ENCODE measurements at places on chromosomes 5 and 9.

GRCh38 chr5:149205625-149206523 is 64.6 kb downstream of the ABLIM3 start:
- DNase-seq, result no peak

DNA sequence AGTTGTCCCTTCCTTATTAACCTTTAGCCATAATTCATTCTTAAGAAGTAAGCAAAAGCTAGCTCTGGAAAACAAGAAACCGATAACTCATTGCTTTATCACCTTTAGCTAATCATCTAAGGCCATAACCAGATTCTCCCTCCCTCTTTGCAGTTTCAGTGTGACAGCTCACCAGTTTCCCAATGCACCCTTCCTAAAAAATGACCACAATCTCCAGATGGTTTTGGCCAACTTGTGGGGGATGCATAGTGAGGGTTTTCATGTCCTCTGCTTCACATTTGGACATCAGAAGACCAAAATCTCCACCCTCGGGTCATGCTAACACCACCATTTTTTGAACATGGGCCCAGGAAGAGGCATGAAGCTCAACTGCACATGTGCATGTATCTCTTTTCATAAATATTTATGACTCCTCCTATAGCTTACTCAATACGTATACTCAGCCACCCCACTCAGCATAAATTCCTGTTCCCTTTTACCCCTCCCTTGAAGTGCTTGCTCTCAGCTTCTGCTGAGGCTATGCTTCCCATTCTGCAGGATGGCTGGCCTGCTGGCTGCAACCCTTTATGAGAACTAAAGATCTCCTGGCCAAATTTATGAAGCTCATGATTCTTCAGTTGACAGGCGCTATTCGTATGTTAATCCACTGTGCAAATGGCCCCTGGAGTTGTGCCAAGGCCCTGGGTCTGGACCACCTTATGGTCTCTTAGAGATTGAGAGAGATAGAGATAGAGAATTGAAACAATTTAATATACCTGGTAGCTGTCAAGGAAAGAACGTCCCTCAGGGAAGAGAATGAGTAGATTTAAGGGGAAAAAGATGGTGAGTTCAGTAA is 14.8 kb downstream of the PPP3R2 start:
- no peak for DNase-seq

- no peak for DNase-seq
Observed at GRCh38 chr9:105968811-105969466, 274.6 kb downstream of the TMEM38B start.

- DNase-seq, result no peak
Observed at GRCh38 chr9:133258061-133259015, 16.7 kb downstream of the ABO start.

DNA sequence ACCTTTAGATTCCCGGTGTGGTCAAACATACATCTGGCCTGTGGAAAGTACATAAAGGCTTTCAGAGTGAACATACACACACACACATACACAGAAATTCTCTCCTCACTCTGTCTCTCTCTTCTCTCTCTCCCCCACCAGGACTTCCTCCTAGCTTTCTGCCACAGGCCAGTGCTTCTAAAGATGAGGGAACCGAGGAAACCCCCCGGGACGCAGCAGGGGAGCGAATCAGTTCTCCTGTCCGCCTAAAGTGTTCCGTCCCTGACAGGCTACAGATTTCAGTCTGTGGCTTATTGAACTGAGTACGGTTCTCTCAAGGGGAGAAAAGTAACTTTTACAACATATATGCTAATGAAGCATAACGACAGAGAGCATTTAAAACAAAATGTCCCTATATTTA is 75.8 kb downstream of the MED27 start:
- DNase-seq, result no peak

DNA sequence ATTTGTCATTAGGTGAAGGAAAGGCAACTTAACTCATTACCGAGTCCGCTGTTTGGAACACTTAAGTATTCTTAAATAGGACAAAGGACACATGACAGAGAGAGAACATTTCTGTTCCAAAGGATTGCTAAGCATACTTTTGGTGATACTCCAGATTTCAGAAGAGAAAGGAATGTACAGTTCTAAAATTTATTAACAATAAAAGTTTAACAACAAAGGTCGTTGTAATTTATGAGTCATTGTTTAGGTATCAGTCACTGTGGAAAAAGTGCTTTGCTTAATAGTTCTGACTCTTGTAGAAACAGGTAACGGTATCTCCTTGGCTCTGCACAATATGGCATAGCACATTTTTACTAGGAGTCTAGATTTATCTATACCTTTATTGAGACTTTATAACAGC is 36.3 kb upstream of the PAM start:
- no peak for DNase-seq

- DNase-seq, result no peak
Observed at GRCh38 chr5:179211631-179212030, 133.6 kb downstream of the ADAMTS2 start.

DNA sequence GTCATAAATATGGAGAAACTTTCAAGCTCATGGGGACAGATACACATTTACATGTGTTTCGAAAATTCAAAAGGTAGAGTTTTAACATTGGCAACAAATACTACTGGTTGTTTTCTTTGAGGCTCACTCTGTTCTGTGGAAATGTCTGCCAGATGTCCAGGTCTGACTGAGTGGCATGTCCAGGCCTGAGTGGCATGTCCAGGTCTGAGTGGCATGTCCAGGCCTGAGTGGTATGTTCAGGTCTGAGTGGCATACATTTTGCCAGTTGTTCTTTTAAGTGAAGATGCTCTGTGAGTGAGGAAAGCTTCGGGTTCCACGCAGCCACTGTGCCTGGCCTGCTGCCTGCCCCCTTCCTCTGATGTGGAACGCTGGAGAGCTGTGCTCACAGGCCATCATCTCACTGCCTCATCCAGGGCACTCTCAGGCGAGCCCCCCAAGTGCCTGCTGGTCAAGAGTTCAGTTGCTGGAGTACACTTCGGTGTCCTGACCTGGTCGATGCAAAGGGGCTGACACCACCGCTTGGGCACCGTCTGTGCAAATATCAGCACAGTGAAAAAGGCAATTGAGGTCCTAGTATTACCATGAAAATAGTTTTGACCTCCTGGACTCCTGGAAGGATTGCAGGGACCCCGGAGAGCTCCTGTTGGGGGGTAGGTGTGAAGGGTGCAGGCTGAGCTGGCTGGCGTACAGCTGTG is 89.9 kb downstream of the EHMT1 start:
- no peak for DNase-seq

DNA sequence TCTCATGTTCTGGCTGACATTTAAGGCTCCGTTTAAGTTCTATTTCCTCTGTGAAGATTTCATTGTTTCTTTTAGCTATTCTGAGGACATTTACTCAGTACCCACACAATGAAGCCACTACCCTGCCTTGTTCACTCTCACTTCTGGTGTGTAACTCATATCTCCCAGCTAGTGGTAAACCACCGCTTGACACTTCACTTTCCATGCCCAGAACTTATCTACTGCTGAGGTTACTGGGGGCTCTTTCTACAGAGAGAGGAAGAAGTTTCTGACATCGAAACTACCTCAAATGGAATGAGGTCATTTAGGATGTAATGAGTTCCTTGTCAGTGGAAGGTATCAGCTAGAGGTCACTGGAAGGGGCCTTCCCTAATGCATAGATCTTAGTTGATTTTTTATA is 501.5 kb downstream of the DMAC1 start:
- no peak for DNase-seq

DNA sequence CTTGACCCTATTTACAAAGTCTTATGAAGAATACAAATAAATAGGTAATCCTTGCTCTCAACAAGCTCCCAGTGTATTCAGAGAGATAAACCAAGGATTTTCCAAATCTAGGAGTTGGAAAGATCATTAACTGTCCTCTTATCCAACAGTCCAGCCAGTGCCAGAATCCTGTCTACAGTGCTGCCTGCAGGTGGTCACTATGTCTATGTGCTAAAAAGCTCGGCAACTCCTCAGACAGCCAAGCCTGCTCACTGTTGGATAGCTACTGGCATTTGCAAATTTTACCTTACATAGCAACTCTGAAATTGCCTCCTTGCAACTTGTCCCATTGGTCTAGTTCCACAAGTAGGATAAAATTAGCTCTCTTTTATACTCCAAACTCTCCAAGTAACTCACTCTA is 187.4 kb downstream of the DCP2 start:
- DNase-seq, result no peak

- no peak for DNase-seq
Observed at GRCh38 chr5:138538943-138539627, 4.0 kb downstream of the ETF1 start.

DNA sequence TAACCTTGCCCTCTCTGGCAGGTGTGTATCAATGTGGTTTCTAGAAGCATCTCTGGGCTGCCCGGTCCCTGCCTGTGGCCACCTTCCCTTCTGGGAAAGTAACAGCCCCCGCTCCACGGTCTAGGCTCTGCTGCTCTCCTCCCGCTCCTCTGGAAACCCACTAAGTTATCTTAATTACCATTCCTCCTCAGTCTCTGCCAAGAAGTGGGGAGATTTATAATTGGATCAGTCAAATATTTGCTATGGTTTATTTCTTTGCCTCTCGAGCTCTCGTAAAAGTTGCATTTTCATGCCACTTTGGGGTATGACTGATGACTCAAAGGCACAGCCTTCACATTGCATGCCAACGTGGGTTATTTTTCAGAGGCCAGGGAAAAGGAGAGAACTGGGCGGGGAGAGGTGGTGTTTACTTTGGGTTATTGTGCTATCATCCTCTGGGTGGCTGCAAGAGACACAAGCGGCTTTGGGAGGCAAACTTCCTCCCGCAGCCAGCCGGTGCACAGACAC is 205.3 kb upstream of the WWC1 start:
- DNase-seq, result no peak

DNA sequence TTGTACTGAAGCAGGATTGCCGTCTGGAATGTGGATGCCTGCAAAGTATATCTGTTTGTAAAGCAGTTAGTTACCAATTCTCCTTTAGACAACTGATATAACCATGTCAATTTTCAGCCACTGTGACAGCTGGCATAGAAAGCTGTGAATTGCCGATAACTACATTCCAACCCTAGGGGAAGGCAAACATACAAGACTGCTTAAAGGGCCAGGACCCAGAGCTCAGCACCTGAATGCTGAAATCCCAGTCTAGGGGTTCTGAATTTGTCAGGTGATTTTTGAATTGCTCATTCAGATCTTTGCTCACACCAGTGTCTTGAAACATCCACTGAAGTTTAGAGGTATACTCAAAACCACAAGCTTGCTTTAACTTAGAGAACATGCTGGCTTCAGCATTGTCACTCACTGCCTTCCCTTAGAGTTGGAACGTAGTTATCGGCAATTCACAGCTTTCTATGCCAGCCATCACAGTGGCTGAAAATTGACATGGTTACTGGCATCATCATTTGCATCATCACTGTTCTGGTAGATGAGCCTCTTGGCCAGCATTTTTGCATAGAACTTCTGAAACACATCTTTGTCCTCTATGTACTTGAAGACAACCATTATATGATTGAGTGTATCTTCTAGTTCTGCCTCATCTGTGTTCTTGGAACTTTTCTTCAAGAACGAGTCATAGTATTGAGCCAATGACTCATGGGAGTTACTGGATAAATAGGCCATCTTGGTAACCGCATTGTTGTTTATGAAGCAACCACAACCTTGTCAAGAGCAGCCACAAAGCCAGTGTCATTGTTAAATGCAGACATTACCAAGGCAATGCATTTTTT is 82.1 kb downstream of the CCDC192 start:
- DNase-seq, result no peak

DNA sequence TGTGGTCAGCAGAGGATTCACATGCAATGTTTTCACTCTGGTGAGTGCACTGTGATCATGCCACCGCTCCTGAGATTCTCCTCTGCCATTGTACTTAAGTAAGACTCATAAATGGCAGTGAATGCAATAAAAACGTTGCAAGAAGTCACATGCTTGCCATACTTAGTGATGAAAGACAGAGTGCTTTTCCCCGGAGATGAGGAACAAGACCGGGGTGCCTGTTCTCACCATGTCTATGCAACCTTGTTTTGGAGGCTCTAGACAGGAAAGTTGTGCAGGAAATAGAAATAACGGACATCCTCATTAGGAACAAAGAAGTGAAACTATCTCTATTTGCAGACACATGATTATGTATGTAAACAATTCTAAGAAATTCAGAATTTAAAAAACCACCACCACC is 84.7 kb upstream of the IRX2 start:
- no peak for DNase-seq

DNA sequence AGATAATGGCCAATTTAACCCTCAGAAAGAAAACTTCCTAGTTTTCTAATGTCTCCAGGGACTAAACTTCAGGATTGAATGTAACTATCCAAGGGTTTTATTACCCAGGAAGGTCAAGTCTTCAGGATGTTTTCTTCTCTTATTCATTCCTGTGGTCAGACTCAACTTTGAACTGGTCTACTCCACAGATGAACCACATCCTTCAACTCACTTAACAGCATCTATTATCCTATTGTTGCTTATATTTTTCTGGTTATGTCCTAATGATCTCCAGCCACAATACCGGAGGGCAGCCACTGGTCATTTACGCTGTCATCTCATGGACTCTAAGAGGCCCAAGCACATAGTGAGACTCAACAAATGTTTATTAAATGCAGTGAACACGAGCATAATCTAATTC is 47.2 kb upstream of the LIFR start:
- no peak for DNase-seq

- DNase-seq, result no peak
Observed at GRCh38 chr5:54017580-54017979, 292.8 kb downstream of the ARL15 start.

DNA sequence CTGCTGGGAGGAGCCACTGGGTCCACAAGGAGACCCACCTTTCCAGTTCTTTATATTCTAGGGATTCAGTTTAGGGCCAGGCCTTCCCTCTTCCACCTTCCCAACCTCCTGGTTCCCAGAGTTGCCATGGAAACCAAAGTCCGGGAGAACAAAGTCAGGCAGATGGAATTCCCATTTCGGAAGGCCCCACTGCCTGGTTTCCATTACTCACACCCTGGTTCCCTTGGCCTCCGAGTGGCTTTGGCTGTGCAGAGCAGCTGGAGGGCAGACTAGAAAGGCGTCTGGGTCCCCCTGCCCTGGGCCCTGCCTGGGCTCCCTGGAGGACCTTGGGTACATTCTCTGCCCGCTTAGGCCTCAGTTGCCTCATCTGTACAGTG is 136.1 kb downstream of the RGS3 start:
- no peak for DNase-seq

DNA sequence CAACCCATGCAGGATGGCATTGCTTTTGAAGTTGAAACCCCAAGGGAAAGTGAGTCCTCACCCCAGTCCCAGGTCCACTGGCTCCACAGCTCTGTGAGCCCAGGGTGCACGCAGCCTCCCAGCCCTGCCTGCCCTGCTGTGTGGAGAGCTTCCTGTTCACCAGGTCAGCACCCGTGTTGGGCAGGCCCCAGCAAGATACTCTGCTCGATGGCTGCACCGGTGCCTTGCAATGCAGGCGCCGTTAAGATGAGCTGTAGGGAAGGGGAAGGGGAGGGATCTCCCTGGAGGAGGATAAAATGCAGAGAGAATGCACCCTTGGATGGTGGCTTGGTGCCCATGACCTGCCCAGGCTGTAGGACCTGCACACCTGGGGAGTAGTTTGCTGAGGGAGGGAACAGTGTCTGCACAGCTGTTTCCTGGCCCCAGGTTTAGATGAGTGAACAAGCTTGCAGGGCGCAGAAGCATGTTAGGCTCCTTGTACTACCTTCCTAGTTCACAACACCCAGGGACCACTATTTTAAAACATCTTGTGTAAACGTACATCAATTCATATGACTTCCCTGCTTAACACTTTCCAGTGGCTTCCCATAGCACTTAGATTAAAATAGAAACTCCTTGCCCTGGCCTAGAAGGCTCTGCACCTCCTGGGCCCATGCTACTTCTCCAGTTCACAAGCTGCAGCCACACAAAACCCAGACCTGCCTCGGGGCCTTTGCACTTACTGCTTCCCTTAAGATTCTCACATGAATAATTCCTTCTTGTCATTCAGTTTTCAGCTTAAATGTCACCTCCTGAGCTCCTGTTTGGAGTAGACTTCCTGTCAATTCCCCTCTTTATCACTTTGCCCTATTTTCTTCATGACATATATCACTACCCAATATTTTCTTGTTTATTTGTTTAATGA is 19.6 kb downstream of the FAT2 start:
- no peak for DNase-seq
